ENCODE measurements at places on chromosomes 6 and 20.

GRCh38 chr20:33318096-33318429 is 35.0 kb downstream of the BPIFB1 start:
- no peak for DNase-seq

- no peak for DNase-seq
These were observed 77.0 kb downstream of the MMS22L start for GRCh38 chr6:97205966-97206365.

GRCh38 chr6:20777801-20778200 is 243.5 kb downstream of the CDKAL1 start:
- no peak for DNase-seq

GRCh38 chr6:120378582-120379220 is 955.6 kb downstream of the TBC1D32 start:
- DNase-seq, result no peak

GRCh38 chr20:41903586-41903985 is 285.4 kb upstream of the CHD6 start:
- no peak for DNase-seq

DNA sequence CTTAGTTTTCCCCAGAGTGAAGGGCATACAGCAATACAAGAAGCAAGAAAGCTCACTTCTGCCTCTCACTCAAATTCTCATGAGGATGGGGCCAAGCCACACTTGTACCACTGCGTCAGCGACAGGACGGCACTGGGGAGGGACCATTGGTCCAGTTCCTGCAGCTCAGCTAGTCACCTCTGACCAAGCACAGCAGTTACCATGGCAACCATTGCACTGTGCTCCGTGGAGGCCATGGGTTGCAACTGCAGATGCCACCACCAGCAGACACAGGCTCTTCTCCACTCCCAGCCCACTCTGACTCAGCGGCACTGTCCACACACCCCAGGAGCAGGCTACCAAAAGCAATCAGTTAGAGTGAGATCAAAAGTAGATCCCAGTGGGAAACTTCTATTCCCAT is 441.1 kb upstream of the ARID1B start:
- no peak for DNase-seq

DNA sequence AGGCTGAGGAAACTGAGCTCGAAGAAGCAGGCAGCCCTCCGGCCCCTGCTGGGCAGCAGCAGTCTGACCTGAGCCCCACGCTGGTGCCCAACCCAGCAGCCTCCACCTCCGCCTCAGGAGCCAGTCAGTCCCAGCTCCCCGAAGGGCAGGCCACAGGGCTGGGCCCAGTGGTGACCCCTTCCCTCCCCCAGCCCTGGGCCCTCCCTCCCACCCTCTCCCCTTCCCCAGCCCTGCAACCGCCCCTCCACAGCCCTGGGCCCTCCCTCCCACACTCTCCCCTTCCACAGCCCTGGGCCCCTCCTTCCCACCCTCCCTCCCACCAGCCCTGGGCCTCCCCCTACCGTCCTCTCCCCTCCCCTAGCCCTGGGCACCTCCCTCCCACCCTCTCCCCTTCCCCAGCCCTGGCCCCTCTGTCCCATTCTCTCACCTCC is 115.0 kb downstream of the TAF4 start:
- no peak for DNase-seq

DNA sequence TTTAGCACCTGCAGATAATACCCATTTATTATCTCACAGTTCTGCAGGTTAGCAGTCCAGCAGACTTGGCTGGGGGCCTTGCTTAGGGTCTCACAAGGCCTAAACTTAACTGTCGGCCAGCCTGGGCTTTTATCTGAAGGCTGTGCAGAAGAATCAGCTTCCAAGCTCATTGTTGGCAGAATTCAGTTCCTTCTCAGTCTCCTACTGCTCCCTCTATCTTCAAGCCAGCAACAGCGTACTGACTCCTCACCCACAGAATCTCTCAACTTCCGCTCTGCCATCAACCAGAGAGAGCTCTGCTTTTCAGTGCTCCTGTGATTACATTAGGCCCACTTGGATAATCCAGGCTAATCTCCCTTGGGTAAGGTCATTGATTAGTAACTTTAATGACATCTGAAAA is 30.2 kb upstream of the NHSL1 start:
- DNase-seq, result no peak

DNA sequence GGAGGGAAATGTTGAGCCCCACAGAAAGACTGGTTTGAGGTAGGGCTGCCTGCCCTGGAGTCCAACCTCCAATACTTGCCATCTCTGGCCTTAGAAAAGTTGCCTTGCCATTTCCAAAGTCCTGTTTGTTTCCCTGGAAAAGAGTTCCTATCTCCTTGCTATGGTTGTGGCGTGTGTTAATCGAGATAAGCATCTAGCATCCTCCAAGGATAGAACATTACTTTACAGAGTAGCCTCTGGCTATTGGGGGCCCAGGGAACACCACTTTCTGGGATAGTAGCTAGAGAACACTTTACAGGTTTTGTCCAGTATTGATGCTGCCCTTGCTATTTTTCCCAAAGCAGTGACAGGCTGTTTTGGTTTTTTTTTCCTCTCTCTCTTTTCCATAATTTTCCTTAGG is 57.4 kb upstream of the SASH1 start:
- DNase-seq, result no peak

GRCh38 chr6:160505970-160506369 is 157.8 kb downstream of the SLC22A3 start:
- no peak for DNase-seq

- DNase-seq, result no peak
These were observed 265.8 kb downstream of the TAF4 start for GRCh38 chr20:61799928-61800327.

GRCh38 chr20:62437927-62438326 is 10.6 kb upstream of the RBBP8NL start:
- no peak for DNase-seq

DNA sequence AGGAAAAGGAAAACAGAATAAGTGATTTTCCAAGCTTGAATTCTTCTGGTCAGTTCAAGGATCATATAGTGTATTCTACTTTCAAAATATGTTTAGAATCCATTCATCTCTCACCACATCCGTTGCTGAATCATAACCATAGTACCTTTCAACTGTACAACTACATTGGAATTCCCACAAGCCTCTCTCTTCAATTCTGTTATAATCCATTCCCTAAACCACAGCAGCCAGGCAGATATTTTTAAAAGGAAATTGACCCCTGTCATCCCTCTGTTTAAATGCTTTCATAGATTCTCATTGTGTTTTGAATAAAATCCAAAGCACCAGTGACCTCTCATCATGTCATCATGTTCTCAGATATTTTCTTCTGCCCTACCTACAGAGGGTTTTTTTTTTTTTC is 412.7 kb downstream of the GRIK2 start:
- DNase-seq, result no peak

DNA sequence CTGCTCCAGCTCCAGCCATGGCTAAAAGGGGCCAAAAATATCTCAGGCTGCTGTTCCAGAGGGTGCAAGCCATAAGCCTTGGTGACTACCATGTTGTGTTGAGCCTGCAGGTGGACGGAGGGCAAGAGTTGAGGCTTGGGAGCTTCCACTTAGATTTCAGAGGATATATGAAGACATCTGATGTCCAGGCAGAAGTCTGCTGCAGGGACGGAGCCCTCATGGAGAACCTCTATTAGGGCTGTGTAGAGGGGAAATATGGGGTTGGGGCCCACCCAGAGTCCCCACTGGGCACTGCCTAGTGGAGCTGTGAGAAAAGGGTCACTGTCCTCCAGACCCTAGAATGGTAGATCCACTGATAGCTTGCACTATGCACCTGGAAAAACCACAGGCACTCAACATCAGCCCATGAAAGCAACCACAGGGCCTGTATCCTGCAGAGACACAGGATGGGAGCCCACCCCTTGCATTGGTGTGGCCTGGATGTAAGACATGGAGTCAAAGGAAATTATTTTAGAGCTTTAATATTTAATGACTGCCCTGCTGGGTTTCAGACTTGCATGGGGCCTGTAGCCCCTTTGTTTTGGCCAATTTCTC is 70.5 kb downstream of the NINL start:
- no peak for DNase-seq

DNA sequence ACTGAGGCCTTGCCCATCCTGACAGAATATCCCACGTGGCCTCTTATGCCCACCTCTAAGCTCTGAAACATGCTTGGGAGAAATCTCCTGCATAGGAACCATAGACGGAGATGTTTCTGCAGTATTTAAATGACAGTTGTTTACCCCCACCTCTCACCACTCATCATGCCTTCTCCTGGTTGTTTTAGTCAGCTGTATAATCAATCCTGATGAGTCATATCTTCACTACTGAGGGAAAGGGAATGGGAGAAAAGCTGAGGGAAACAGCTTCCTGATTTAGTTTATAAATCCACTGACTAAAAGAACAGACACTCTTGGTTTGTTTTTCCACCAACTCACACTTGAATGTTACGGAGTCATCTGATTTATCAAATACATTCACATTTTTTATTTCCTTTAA is 113.2 kb upstream of the TENT5A start:
- peak; percentile 43 for DNase-seq

DNA sequence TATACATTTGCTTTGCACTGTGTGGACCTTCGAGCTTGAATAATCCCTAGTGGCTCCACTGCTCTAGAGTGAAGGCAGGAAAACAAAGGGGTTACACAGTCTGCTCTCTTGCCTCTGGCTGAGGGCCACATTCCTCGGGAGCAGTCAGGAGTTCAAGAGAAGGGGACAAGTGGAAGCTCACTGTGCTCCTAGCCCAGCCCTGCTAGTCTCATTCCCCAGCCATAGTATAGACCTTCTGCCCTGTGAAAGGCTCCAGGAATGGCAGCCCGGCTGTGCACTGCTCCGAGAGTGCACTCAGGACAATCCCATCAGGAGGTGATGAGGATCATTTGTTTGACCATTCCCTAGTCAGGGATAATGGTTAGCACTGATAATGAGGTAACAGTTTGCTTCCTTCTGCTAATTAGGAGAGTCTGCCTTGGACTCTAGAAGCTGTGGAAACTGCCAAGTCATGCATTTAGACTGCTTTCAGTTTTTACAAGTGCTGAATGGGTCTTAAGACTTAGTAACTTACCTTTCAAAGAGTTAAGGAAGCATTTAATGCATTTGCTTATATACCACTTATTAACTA is 8.5 kb downstream of the IYD start:
- DNase-seq, result no peak

- peak; percentile 96 for DNase-seq
These were observed at the start of gene EPB41L2 for GRCh38 chr6:131063028-131063763. EPB41L2 (minus strand) TSS chr6:131063245; CDS start chr6:130956485, 106,760 bp downstream.

- DNase-seq, result no peak
These were observed 128.2 kb downstream of the NCOA3 start for GRCh38 chr20:47629907-47630306.

All from amniotic stem cell (primary cell).